Activated B cell treated with CpG ODN at 0.5 μM for 24 hours (primary cell): ENCODE measurements at places on chromosomes 3 and 15.

GRCh38 chr3:126466886-126467610 is 8.6 kb downstream of the ZXDC start:
- no peak for DNase-seq

GRCh38 chr15:69424748-69425413 is 10.7 kb downstream of the KIF23 start:
- no peak for DNase-seq

- DNase-seq: no peak
Observed at GRCh38 chr3:101351829-101352228, 31.5 kb upstream of the IMPG2 start.

DNA sequence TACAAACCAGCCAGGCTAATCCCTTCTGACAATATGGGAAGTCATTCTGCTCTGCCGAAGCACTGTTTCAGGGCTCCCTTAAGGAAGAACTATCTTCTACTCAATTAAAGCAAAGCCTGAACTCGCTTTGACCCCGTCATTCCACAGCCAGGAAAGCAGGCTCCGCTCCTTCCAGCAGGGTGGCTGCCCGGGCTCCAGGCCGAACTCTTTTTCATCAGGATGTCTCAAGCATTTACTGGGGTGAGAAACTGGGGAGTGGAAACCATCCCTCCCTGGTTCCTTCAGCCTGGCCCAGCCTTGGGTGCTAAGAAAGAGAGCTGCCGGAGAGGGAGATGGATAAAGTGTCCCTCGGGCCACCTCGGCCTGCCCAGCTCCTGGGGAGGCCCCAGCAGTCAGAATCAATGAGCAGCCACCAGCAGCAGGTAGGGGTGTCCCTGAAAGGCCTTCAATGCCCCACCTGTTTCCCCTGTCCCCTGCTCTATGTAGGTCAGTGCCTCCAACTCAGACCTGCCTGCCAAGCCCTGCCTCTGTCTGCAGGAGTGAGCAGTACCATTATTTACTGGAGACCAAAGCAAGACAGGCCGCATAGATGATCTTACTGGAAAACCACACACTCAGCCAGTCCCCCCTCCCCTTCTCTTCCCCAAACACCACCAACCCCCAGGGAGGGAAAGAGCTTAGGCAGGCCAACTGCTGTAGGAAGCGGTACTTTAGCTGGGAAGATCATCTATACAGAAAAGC is 225.6 kb upstream of the TLE3 start:
- no peak for DNase-seq
